Upper lobe of right lung (tissue), 1 donor: ENCODE measurements at places on chromosomes 1 and 21.
A peak's percentile ranks its signal among the peaks of the same experiment; 100 is the strongest.

DNA sequence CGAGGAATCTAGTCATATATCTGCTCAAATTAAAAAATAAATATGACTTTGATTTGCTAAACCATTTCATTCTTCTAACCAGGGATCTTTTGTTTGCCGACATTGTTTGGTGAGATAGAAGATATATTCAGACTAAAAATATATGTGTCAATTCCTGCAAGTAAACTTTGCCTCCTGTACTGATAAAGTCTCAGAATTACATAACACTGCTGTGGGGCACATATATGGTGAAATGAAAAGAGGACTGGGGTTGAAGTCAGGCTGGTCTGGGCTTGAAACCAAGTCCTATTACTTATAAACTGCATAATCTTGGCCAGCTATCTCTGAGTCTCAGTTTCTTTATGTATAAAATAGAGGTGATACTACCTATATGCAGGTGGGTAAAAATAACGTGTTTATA, 9.8 kb downstream of the SCMH1 start:
- H3K27ac ChIP-seq, result no peak overlapping the region
- H3K4me1 ChIP-seq, result no peaks in the 10 kb centered on the region
- no peak overlapping the region for H3K4me3 ChIP-seq

DNA sequence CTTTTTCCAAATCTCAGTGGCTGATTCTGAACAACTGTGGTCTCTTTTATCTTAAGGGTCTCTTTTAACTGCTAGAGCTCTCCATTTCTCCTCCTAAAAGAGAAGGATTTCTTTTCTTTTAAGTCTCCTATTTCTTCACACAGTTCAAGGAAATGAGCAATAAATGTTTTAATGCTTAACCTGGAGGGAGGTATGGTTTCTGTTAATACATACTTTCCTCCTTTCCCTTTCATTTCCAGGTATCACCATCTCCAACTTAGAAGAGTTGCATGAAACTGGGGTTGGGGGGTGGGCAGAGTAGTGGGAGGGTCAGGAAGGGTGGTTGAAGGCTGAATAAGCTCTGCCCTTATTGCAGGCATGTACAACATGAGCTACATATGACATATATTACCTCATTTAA, 31.4 kb downstream of the HSD3B2 start:
- H3K36me3 ChIP-seq, result no peaks in the 10 kb centered on the region
- H3K27me3 ChIP-seq, result no peaks in the 10 kb centered on the region
- no peak overlapping the region for H3K4me3 ChIP-seq
- no peak for DNase-seq

DNA sequence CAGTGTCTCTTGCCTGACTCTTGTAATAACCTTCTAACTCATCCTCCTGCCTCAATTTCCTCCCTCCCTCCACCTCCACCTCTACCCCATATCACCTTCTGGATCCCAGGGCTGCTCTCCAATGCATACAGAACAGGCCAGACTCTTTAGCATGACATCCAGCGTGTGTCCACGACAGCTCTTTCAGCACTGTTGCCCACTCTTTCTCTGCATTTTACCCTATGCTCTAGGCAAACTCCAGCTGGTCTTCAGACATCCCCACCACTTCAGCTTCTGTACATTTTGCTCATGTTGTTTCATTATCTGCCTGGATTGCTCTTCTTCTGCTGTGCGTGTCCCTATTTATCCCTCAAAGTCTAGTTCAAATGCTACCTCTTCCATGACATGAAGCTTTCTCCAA, 4.8 kb downstream of the INKA2 start:
- H3K36me3 ChIP-seq, result no peaks in the 10 kb centered on the region
- H3K4me3 ChIP-seq, result no peak overlapping the region
- H3K27me3 ChIP-seq, result no peaks in the 10 kb centered on the region
- DNase-seq, result no peak
- peak overlapping the region; percentile 78 for H3K27ac ChIP-seq
- H3K4me1 ChIP-seq, result peaks cover 27% of the 10 kb centered on the region

- H3K36me3 ChIP-seq, result no peaks in the 10 kb centered on the region
- H3K4me3 ChIP-seq, result no peak overlapping the region
- H3K4me1 ChIP-seq, result peaks cover 17% of the 10 kb centered on the region
- H3K27ac ChIP-seq, result no peak overlapping the region
Observed at GRCh38 chr1:214438530-214438929, 112.9 kb downstream of the PTPN14 start.

GRCh38 chr1:65703853-65704252, 88.8 kb upstream of the PDE4B start:
- no peak overlapping the region for H3K27ac ChIP-seq
- no peaks in the 10 kb centered on the region for H3K4me1 ChIP-seq
- no peak for DNase-seq
- H3K27me3 ChIP-seq, result no peaks in the 10 kb centered on the region
- H3K36me3 ChIP-seq, result no peaks in the 10 kb centered on the region

DNA sequence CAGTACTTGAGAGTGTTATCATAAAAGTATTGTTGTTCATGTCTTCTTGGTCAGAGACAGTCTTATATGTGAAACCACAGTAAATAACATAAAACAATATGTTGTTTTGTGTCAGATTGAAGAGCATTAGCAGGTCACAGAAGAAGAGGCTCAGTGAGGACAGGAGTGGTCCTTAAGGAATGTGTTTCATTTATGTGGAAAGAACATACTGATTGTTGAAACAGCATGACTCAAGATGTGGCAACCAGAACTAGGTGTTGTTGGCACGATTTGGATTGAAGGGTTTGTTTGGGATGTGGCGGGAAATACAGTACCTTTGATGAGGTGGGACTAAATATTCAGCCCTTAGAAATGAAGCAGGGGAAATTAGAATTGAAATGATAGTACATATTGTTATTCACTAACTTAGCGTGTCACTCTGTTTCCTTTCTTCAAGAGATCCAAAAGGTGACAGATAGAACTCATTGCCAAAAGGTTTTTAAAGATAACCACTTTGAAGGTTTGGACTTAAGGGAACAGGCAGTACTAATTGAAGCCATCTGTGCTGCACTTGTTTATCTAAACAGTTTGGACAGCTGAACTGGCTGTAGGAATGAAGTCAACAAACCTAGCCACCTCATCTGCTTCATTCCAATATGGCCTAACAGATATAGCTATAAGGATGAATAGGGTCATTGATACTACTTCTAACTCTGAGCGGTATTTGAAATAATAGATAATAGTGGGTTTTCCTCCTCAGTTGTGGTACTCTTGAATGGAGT, 14.4 kb downstream of the RALGPS2 start:
- H3K4me1 ChIP-seq, result no peaks in the 10 kb centered on the region
- no peak overlapping the region for H3K27ac ChIP-seq
- no peak for DNase-seq
- H3K27me3 ChIP-seq, result no peaks in the 10 kb centered on the region
- H3K4me3 ChIP-seq, result no peak overlapping the region

- no peaks in the 10 kb centered on the region for H3K4me1 ChIP-seq
- DNase-seq, result no peak
- H3K4me3 ChIP-seq, result no peak overlapping the region
- no peaks in the 10 kb centered on the region for H3K36me3 ChIP-seq
- no peaks in the 10 kb centered on the region for H3K27me3 ChIP-seq
- H3K27ac ChIP-seq, result no peak overlapping the region
Observed at GRCh38 chr1:219689774-219690173, 76.9 kb upstream of the ZC3H11B start.

DNA sequence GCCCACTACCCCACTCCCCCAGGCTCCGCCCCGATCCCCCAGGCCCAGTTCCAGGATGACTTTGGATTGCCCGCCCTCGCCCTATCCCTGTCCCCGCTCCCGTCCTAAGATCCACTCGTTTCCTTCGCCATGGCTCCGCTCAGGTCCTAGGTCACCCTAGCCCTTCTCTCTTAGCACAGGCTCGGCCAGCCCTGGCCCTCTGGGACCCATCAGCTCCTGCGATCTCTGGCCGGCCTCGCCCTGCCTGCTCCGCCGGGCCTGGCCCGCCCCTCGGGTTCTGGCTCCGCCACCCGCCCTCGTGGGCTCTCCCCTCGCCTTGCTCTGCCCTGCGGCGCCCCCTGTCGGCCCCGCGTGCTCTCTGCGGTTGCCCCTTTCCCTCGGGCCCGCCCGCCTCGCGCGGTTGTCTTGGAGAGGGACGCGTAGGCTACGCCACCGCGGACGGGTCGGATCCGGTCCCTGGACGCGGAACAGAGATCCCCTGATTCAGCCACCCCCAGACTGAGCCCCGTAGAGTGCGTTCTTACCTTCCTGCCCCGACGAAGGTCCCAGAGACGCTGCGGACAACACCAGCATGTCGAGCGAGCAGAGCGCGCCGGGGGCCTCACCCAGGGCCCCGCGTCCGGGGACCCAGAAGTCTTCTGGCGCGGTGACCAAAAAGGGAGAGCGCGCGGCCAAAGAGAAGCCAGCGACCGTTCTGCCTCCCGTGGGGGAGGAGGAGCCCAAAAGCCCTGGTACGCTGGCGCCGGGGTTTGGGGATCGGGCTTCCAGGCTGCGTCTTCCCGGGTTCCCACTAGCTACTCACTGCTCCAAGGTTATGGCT, at the start of gene LRRC71:
TSS of gene LRRC71 (plus strand) at position 400 of the 820 bp plus-strand sequence. CDS start at position 572, 172 bp downstream.
- peaks cover 51% of the 10 kb centered on the region for H3K27me3 ChIP-seq
- peaks cover under 1% of the 10 kb centered on the region for H3K36me3 ChIP-seq
- peak; percentile 89 for DNase-seq
- H3K27ac ChIP-seq, result no peak within 1 kb of the TSS
- peaks cover 23% of the 10 kb centered on the region for H3K4me1 ChIP-seq

DNA sequence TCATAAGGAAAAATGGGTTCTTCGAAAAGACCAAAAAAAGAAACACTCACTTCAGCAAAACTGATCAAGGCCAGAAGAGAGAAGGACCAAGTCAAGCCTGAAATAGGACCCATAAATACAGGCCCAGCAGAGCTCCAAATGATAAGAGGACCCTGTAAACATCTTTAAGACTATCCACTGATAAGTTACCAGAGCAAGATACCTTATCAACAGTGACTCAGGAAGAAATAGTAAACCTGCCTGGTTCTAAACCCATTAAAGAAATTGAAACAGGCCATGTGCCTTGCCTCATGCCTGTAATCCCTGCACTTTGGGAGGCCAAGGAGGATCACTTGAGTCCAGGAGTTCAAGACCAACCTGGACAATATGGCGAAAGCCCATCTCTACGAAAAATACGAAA, 81.8 kb upstream of the ERRFI1 start:
- H3K4me1 ChIP-seq, result peaks cover 1% of the 10 kb centered on the region
- no peaks in the 10 kb centered on the region for H3K36me3 ChIP-seq
- no peak for DNase-seq
- H3K27me3 ChIP-seq, result no peaks in the 10 kb centered on the region
- no peak overlapping the region for H3K27ac ChIP-seq

DNA sequence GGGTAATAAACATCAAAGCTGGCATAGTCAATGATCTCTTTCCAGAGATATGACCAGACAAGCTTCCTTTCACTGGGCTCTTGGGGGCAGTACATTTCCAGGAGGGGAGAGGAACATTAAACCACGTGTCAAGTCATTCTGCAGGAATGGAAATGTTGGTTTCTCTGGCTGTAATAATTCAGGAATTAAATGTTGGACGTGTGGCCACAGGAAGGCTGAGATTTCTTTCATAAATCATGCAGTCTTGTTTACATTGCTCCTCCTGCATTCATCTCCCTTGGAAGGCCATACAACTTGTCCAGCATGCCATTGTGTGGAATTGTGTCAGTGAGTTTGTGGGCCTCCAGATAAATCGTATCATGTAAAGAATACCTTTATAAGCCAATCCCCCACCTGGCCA, 259.2 kb downstream of the ADGRL2 start:
- H3K4me1 ChIP-seq, result no peaks in the 10 kb centered on the region
- no peaks in the 10 kb centered on the region for H3K36me3 ChIP-seq
- no peaks in the 10 kb centered on the region for H3K27me3 ChIP-seq
- no peak overlapping the region for H3K4me3 ChIP-seq
- no peak for DNase-seq
- H3K27ac ChIP-seq, result no peak overlapping the region

DNA sequence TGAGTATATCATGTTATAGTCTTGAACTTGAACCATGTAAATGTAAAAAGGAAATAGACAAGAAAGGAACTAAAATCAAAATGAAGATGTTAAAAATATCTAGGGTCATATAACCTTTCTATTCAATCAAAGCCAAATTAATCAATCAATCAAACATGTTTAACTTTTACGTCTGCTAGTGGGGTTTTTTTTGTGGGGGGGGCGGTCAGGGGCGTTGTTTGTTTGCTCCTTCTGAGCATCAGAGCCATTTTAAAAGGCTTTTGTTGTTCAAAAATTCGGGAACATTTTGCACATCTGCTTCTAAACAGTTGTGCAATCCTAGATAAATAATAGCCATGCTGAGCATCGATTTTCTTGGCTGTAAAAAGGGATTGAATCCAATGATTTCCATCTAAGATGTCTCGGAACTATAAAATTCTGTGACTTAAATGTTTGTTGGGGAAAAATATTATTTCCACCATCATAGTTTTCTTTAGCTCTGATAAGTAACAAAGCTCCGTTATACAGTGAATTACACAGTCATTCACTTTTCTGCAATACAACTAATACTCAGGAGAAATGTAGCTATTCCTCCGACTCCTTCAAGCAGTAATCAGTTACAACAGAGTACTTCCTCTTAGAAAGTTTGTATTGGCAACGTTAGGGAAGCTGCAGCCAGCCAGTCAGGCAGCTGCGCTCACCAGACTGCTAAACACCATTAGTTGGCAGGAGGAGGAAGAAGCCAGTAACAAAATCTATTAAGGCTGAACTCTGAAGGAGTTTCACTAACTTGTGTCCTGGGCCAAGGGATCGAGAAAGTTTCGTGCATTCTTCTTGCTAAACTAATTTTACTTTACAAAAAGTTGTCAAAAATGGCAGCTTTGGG, 2.2 kb downstream of the SPATA6 start:
- DNase-seq, result peak; percentile 73
- H3K27ac ChIP-seq, result peak overlapping the region; percentile 88
- H3K4me3 ChIP-seq, result peak overlapping the region; percentile 70

GRCh38 chr1:48743480-48743879, 33.2 kb downstream of the BEND5 start:
- H3K4me1 ChIP-seq, result no peaks in the 10 kb centered on the region
- H3K27ac ChIP-seq, result no peak overlapping the region
- H3K27me3 ChIP-seq, result no peaks in the 10 kb centered on the region
- no peak for DNase-seq
- no peak overlapping the region for H3K4me3 ChIP-seq

DNA sequence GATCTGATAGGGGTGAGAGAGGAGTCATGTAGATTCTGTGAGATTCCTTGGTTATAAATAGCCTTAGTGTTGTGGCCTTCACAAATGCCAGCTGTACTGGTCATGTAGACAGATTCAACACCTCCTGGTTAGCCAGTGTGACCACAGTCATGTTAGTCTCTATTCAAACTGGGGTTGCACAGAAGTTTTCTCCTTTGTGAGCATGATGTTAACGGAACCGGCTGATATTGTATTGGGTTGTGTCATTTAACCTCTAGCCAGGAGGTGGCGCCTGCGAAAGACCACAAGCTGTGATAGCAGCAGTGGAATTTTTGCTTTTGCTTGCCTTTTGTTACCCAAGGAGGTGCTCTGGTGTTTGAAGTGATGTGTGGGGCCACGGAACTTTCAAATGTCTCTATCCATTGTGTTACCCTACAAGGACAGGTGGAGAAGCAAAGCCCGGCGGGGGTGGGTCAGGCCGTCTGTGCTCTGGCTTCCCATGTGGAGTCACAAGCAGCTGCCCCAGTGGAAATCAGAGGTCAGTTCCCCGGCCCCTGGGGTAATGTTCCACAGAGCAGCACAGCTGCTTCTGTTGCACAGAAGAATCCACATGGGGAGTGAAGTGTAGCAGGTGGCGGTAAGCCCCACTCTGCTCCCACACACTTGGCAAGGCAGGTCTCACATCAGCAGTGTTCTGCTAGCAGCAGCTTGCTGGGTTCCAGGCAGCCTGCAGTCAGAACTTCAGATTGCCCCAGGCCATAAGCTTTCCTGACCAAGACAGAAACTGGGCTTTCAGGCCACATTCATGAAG, 112.6 kb downstream of the ADAMTS1 start:
- peak; percentile 65 for DNase-seq
- no peaks in the 10 kb centered on the region for H3K36me3 ChIP-seq
- H3K4me3 ChIP-seq, result no peak overlapping the region
- H3K27ac ChIP-seq, result no peak overlapping the region
- H3K4me1 ChIP-seq, result peaks cover 6% of the 10 kb centered on the region
- H3K27me3 ChIP-seq, result no peaks in the 10 kb centered on the region
